ENCODE measurements at places on chromosomes 1 and 21. TPM values are rescaled to one million over a fixed set of nuclear protein-coding genes. Genes with fewer than 3 reads are reported as not detected.

- no peak overlapping the region for H3K4me3 ChIP-seq
- no peaks in the 10 kb centered on the region for H3K36me3 ChIP-seq
- no peak overlapping the region for H3K27ac ChIP-seq
- no peak for DNase-seq
- H3K4me1 ChIP-seq = no peaks in the 10 kb centered on the region
- H3K27me3 ChIP-seq = peaks cover 3% of the 10 kb centered on the region
These were observed 518.8 kb downstream of the ADGRL2 start for GRCh38 chr1:82319546-82319945.

- H3K4me1 ChIP-seq = peaks cover 59% of the 10 kb centered on the region
- H3K27ac ChIP-seq = peak overlapping the region; percentile 95
- no peak for DNase-seq
- peaks cover 36% of the 10 kb centered on the region for H3K36me3 ChIP-seq
- peak overlapping the region; percentile 90 for H3K4me3 ChIP-seq
These were observed 2.4 kb upstream of the CCT8 start for GRCh38 chr21:29075706-29076466.

DNA sequence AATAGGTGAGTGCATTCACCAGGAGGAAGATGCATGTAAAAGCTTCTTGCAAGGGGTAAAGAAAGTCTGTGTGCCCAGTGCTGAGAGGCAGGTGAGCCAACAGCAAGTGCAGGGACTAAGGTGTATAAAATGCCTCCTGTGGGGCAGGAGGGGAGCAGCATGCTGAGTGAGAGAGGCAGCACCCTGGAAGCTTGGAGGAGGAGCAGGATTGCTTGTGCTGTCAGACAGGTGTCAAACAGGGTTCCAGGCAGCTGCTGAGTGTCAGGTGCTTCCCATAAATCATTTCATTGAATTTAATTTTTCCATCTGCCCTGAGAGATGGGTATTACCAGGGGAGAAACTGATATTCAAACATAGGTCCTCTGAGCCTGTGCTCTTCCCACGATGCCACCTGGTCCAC is 13.9 kb downstream of the BSND start:
- no peak for DNase-seq
- no peaks in the 10 kb centered on the region for H3K36me3 ChIP-seq
- no peak overlapping the region for H3K27ac ChIP-seq
- no peak overlapping the region for H3K4me3 ChIP-seq
- H3K27me3 ChIP-seq = peaks cover 8% of the 10 kb centered on the region

DNA sequence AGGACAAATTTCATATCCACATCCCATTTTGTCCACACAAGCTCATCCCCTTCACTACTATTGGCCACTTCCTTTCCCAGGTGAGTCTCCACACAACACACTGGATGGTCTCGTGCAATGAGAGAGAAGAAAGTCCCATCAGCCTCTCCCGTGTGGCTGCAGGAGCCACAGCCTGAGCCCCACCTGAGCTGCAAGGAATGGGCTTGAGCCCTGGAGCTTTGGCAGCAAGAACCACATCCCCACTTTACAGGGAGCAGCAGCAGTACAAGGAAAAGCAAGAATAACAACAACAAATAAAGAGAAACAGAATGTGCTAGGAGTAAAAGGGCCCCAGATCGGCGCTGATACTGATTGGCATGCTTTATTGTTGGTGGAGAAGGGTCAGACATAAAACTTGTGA is 117.7 kb downstream of the TPTE start:
- no peaks in the 10 kb centered on the region for H3K4me1 ChIP-seq
- DNase-seq = no peak

DNA sequence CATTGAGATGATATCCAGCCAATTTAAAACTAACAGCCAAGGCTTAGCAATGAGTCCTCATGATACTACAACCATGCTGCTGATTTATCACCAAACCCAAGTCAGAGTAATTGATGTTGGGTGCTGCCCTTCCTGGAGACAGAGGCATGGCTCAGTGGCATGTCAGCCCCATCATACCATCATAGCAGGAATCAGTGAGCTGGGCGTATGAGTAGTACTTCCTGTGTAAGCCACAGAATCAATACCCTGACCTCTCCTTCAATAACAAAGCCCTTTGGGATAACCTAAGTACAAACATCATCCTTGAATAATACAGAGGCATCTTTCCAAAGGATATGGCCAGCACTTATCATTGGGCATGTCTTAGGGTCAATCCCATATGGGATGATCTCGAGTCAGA is 3.0 kb upstream of the LCE1E start:
- H3K27ac ChIP-seq = no peak overlapping the region
- peaks cover 37% of the 10 kb centered on the region for H3K27me3 ChIP-seq
- no peaks in the 10 kb centered on the region for H3K4me1 ChIP-seq
- H3K36me3 ChIP-seq = no peaks in the 10 kb centered on the region
- no peak for DNase-seq

DNA sequence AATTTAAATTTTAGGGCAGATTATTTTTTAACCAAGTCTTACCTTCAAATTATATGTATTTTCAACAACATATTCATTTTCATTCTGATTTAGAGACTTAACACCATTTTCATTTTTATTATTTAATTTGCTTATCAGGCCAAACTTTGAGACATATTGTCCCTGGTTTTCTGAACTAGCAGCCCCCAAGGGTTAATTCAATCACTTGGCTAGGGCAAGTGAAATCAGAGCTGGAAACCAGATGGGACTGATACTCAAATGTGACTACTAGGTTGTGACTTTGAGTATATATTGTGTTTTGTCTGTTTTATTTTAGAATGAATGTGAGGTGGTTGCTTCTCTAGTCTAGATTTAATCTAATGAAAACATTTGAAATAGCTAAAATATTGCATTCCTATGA is 198.9 kb upstream of the PTGFR start:
- no peak for DNase-seq
- H3K27me3 ChIP-seq = no peaks in the 10 kb centered on the region
- H3K36me3 ChIP-seq = no peaks in the 10 kb centered on the region
- no peak overlapping the region for H3K4me3 ChIP-seq
- no peak overlapping the region for H3K27ac ChIP-seq

DNA sequence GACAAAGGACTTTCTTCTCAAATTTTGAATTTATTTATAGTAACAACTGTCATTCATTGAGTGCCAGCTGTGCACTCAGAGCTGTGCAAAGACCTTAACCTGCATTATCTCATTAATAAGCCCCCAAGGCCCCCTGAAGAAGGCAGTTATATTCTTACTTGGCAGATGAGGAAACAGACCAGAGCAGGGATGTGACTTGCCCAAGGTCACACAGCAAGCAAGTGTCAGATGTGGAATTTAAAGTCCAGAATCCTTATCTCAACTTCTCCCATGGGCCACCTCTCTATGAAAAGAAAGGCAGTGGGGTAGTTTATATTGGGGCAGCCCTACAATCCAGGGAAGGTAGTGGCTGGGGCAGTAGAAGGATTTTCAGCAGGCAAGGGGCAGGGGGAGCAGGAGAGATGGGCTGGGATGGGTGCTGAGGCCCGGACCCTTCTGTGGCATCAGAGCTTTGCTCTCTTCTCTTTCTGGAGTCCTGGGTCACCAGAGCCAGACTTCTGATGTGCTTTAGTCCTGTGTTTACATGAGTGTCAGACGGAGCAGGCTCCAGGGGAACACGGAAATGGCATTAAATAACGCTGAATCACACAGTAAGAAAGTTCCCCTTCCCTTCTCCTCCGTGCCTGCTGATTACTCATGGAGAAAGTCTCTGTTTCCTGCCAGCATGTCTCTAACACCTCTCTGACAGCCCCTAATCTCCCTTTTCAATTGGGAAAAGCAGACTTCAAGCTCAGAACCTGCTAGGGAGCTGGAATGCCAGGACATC is 39.5 kb downstream of the EPHB2 start:
- H3K27me3 ChIP-seq = peaks cover 6% of the 10 kb centered on the region
- H3K36me3 ChIP-seq = no peaks in the 10 kb centered on the region
- H3K27ac ChIP-seq = no peak overlapping the region
- peaks cover 6% of the 10 kb centered on the region for H3K4me1 ChIP-seq
- DNase-seq = no peak

DNA sequence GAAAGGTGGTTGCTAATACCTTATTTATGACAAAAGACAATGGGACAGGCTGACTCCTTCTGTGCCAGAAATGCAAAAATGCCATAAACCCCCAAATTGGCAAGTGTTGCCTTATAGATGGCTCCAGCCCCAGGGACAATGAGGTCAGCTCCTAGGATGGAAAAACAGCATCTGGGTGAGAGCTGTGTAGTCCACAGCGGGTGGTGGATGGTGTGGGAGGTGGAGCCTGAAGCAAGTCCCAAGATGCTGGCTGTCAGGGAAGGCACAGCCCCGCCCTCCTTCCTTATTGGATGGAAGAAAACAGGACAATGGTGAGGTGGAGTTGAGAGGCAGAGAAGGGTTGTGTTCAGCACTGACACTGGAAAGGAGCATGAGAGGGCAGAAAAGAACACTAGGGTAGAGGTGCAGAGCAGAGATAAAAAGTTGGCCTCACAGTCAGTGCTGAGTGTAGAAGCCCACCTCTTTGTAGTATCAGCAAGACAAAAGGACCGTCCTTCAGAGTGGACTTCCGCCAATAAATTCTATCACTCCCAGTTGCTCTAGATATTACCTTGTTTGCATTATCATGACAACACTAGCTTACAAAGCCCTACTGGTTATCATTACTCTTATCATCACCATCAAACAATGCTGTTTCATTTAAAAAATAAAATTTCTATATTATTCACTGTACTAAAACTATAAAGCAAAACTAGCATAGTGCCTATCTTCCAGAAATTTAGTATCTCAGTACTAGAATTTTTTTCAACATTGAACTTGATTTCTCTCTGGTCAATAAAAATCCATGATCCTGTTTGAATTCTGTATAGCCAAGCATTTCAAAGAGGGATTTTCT is 3.7 kb upstream of the SDE2 start:
- peaks cover 4% of the 10 kb centered on the region for H3K36me3 ChIP-seq
- peaks cover 37% of the 10 kb centered on the region for H3K4me1 ChIP-seq
- peak overlapping the region; percentile 96 for H3K27ac ChIP-seq
- DNase-seq = peak; percentile 50
- H3K27me3 ChIP-seq = no peaks in the 10 kb centered on the region
- H3K4me3 ChIP-seq = peak overlapping the region; percentile 47

Gene TPTE
- not detected for total RNA-seq

Gene LEPR
- total RNA-seq = 2.2 TPM

Gene TEKT2
- not detected for total RNA-seq

Gene KRTAP19-1
- not detected for total RNA-seq

All from activated naive CD8-positive, alpha-beta T cell treated with anti-CD3 and anti-CD28 coated beads for 36 hours (primary cell).